T-helper 2 cell treated with Interferon-gamma antibody and Interleukin-4, amounts not matched to agents 5 μg/mL and 100 μg/mL, for 36 hours (primary cell): ENCODE measurements at places on chromosomes 2 and 18.

GRCh38 chr2:75607988-75608683 is 38.4 kb upstream of the MRPL19 start:
- DNase-seq: no peak

DNA sequence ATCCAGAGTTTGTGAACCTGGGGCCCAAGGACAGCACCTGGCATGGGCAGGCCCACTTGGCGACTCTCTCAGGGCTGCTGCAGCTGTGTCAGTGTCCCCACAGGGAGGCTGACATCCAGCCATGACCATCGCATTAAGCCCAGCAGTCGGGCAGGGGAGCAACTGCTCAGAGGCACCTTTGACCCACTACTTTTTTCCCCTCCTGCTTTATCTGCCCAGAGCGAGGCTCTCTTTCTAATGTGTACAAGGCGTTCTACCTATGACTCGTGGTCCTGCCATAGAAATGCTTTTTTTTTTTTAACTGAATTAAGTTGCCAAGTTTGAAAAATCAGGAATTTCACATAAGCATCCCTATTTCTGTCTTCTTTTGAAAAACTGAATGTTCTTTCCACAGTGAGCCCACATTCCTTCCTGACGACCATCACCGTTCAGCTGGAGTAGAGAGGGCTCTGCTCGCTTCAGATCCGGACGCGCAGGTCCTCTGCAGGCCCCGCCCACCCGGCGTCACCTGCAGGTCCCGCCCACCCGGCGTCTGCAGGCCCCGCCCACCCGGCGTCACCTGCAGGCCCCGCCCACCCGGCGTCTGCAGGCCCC is 403 bp upstream of the CLUL1 start:
- DNase-seq: no peak

GRCh38 chr2:23618794-23619530 is 234.0 kb downstream of the KLHL29 start:
- no peak for DNase-seq

DNA sequence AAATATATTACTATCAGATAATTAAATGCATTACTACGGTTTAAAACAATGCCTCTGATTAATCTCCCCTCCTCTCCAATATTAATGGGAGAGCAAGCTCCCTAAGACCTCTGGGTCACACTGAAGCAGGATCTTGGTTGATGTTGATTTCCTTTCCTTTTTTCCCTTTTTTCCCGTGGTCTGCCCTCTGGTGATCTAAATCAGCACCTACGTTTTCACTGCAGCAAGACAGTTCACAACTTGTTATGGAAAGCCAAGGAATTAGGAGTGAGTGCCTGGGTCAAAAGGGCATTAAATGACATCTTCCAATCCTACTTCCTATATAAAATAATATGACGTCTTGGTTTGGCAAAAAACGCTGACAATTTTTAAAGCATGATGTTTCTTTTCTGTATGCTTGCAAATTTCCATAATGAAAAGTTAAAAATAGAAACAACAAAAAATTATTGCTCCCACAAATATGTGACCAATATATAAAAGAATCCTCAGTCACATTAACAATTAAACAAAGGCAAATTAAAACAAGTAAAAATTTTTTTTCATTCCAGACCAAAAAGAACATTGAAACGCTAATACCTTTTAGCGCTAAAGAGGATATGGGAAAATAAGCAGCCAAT is 7.9 kb upstream of the CFAP36 start:
- DNase-seq: no peak

GRCh38 chr2:155442755-155443372 is 744.4 kb downstream of the KCNJ3 start:
- DNase-seq: no peak

DNA sequence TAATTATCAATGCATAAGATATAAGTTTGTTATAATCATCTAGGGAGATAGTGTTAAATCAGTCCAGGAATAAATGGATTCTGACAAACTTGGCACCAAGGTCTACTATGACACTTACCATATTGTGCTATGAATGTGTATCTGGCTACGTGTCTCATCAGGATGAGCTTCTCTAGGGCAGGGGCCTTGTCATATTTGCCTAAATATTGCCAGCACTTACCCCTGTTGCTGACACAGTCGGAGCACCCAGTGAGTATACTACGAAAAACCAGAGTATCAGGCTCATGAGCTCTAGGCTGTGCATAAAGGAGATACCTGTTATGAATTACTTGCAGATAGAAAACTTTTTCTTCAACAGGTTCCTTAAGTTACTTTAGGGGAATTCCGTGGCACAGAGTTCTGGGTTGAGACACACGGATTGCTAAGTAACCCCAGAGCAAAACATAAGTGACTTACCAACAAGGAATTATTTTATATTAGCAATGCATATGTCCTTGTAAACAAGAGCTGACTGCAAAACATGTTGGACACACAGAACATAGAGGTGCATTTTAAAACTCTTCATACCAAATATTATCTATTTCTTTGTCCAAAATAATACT is 7.7 kb upstream of the TTC39C start:
- DNase-seq: no peak

DNA sequence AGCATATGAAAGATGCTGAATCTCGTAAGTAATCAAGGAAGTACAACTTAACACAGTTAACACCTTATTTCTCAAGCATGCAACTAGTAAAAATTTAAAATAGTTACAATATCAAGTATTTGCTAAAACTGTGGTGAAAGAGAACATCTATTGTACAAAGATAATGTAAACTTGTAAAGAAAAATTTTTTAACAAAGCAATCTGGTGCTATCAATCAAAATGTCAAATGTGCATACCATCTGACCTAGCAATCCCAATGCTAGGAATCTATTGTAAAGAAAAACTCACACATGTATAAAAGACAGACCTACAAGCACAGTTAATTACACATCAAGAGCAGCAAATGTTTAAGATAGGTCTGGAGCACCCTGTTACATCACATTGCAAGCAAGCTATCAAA is 90.1 kb downstream of the SLC66A3 start:
- no peak for DNase-seq

- DNase-seq: no peak
Observed at GRCh38 chr2:101048756-101049155, 46.7 kb downstream of the RPL31 start.

DNA sequence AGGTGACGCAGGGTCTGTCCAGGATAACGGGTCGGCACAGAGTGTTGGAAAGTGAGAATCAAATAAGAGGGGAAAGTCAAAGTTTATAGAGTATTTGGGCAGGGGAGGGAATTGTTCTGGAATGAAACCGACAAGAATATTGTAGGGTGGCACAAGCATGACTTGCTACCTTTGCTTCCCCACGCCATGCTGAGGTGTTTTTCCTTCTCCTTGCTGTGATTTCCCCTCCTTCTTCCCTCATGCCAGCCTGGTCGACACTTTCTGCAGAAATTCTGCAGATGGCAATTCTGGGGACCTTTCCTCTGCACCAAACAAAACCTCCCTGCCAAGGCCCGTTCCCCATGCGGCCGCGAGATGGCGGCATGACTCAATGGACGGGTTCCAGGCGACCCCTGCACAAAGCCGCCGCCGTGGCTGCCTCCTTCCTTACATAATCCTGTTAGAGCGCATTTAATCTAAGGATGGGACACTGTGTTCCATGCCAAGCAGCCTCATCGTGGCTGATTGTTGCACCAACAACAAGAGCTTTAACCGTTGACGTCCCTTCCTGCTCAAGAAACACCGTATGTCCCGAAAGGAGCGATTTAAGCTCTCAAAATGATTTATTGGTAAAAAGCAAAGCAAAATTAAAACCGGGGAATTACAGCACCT is at the start of gene MRO:
TSS of gene MRO (minus strand) at position 289 of the 651 bp plus-strand sequence. CDS start 10,616 bp downstream, outside the sequence.
- DNase-seq: peak; percentile 67

DNA sequence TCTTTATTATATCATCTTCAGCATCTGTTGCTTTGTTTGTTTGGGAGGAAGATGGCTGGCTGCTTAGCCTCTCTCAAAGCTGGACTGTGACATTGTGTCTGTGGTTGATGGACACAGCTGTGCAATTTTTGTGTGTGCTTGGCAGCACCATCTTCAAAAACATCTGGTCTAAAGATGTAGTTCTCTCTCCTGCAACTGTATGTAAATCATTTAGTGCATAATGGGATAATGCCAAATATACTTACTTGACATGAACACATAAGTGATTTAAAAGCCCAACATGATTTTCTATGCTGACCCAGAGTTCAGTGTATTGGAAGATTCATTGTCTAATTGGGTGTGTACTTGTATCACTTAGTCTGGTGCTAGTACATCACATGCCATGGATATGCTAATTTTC is 112.2 kb downstream of the MAP4K4 start:
- no peak for DNase-seq

GRCh38 chr18:60950634-60951033 is 382.6 kb upstream of the CDH20 start:
- DNase-seq: no peak

DNA sequence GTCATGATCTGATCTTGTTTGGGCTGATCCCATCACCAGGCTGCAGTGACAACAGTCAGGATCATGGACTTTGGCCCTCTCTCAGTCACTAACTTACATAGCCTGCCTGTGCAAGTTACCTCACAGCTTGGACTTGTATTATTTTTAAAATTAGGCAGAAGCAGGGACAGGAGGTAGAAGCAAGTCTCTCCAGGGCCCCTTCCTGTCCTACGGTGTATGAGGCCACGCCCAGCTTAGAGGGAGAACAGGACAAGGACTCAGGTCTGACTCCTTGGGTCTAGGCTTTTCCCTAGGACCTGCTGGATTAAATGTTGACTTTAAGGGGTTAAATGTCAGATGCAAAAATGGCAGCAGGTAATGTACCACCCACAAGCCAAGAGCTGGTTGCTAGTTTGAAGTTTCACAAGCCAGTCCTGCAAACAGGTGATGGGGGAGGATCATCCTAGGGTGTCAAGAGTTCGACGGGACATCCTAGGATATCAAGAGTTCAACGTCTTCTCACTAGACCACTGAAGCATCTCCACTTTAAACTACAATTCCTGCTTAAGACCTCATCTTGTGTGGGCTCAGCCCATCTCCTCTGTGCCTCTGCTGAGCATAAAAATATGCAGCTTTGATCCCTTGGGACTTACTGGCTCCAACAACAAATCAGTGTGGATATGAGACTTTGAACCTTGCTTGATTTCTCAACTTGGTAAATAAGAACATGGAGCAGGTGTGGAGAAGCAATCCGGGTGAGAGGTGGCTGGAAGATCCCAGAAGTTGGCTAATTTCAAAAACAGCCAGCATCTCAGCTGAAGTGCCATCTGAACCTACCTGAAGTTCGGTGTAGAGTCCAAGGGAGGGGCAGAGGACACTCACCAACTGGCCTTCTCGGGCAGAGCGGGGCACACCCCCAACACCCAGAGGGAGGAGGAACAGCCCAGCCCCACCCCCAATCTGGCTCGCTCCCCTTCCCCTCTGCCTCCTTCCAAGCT is 39.5 kb downstream of the SFXN5 start:
- DNase-seq: no peak

- DNase-seq: no peak
Observed at GRCh38 chr2:119062179-119062578, 96.4 kb downstream of the C1QL2 start.

DNA sequence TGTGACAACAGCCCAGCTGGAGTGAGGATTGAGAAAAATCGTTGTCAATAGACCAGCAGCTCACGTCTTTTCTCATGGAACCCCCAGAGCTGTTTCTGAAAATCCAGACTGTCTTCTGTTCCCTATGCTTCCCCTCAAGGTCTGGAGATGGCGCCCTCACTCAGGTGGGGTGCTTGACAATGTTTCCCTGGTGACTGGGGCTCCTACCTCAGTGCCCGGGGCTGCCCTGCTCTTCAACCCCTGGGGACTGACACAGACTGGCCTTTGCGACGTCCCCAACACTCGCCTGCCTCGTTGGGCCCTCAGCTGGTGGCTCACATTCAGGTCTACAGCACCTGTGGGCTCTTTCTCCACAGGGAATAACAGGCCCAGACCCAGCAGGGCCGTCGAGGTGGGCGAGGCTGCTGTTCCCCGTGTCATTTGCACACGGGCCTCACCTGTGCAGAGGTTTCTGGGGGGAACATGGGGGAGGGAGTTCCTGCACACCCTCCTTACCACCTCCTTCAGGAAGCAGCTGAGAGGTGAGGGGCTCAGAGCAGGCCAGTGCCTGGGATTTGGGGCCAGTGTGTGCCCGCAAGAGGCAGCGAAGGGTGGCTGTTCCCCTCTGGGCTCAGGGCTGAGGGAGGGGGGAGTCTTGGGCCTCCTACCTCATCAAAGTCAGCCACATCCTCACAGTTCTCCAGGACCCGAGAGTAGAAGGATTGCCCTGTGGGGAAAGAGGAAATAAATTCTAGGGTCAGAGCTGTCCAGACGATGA is 59.3 kb upstream of the OTOF start:
- DNase-seq: no peak

DNA sequence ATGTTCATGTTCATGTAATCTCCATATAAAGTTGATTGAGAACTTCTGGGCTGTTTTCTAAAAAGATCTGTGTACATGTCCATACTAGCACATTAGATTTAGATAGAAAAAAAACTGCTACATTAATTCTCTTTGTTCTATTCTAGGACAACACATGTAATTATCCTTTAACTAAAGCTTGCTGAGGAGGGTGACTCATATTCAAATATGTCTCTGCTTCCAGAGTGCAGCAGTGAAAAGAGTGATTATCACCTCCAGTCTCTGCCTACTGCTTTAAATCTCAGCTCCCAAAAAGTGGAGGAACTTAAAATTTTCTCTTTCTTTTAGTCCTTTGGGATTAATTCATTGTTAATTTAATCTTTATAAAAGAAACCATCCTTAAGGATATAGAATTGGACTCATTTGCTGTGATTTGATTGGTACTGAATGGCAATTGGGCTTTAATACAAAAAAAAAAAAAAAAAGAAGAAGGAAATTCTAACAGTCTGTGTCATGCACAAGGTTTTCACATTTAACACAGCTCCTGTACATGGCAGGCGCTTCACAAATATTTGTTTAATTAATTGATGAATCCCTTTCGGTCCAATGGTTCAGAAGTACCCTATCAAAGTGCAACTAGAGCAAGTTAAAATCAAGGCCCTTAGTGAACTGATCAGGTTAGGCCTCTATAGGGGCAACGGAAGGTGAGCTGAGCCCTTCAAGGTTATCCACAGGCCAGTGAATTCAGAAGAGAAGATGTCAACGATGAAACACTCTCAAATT is 214.0 kb upstream of the KCNJ3 start:
- no peak for DNase-seq
